ENCODE measurements at places on chromosomes 5 and 9.

DNA sequence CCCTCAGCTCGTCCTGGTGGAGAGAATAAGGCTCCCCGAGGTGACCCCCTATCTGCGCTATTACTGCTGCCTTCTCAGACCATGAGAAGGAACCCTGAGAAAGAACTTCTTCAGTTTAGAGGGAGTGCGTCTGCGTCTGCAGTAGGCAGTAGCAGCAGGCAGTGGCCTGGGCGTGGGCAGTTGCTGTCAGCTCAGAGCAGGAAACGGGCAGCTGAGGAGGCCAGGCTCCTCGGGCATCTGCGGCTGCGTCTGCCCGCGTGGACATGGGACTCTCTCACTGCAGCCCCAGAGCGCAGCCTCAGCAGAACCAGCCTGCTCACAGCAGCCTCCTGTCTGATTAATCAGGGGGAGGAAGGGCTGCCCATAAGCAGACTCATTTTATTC, 49.8 kb upstream of the FCN1 start:
- DNase-seq: no peak

GRCh38 chr5:137580030-137580429, 80.9 kb upstream of the SPOCK1 start:
- no peak for DNase-seq

GRCh38 chr9:75461183-75461582, 372.9 kb downstream of the OSTF1 start:
- no peak for DNase-seq

- no peak for DNase-seq
These were observed 79.6 kb downstream of the CSNK1A1 start for GRCh38 chr5:149471406-149472183.

- DNase-seq: no peak
These were observed 46.3 kb upstream of the TNFSF15 start for GRCh38 chr9:114852050-114852594.

- DNase-seq: no peak
These were observed 43.2 kb upstream of the FOXE1 start for GRCh38 chr9:97809666-97810344.

- no peak for DNase-seq
These were observed 133.4 kb downstream of the SUSD1 start for GRCh38 chr9:112041536-112042243.

DNA sequence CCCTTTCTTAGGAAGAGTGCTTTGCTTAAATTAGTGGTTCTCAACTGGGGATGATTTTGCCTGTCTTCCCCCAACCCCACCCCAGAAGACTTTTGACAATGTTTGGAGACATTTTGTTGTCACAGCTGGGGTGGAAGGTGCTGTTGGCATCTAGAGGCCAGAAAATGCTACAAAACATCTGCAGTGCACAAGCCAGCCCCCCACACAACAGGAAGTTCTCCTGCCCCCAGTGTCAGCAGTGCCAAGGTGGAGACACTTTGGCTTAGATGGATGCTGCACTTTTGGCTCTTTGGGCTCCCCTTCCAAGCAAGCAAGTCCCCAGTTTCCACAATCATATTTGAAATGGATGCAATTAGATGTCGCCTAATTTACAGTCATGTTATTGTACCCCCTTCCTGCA, 2.7 kb downstream of the HEMGN start:
- DNase-seq: no peak

- DNase-seq: no peak
These were observed 1.8 kb downstream of the ARRDC3 start for GRCh38 chr5:91381239-91381773.

DNA sequence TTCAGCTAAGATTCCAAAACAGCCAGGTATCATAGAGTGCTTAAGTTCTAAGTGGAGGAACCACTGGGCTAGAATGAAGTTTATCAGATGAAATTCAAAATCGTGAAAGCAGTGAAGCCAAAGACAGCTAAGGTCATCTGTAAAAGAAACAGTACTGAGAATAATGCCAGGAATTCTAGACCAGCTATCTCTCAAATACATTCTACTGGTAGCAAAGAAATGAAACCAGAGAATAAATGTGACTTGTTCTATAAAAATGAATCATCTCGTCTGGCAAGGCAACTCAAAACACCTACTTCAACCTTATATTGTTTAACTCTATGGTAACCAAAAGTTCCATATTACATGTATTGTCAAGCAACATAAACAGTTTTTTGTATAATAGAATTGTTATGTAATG, 51.3 kb upstream of the RGMB start:
- DNase-seq: no peak

DNA sequence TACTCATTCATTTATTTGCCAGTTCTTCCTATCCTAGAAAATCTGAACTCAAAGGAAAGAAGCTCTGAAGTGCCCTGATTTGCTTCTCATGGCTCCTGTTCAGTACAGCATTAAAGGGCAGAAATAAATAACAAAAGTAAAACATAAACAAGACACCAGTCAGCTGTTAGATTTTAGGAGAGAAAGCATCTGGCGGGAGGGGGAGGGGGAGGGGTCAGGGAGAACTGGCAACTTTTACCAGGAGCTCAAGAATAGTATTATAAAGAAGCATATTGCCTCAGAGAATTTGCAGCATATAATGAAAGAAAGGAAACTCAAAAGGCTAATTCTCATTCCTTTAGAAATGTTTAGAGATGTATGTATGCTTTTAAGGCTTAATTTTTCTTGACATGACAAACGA, 68.1 kb downstream of the SEMA6A start:
- DNase-seq: no peak

DNA sequence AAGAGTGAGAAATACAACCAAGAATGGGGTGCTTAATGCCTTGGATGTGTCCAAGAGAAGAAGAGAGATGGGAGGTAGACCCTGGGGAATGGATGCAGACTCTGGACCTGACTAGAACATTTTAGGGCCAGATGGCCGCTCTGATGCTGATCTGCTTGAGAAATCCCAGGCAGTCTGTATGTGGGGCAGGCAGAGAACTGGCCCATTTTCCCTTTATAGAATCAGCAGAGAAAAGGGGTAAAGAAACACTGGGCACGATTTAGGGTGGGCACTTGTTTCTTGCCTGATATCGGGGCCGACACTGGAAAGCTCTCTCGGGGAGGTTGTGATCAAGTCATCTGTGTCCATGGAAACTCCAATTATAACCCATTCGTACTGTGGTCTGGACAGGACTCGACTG, 118.5 kb upstream of the FSTL4 start:
- DNase-seq: no peak

DNA sequence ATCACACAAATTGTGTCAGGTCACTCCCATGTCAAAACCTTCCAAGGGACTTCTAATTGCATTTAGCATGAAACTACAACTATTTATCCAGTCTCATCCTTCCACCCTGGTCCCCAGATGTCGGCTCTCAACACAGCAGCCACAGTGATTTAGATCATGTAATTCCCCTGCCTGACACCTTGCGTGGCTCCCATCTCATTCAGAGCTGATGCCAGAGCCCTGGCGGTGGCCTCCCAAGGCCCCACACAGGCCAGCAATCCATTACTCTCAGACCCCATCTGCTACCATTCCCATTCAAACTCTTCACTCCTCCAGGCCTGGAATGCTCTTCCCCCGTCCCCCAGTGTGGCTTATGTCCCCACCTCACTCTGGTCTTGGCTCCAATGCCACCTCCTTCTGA, 2.4 kb downstream of the SLC35D2 start:
- DNase-seq: no peak

- DNase-seq: no peak
These were observed 49.2 kb downstream of the ITGA2 start for GRCh38 chr5:53038196-53038847.

Measured in CD4-positive, alpha-beta T cell treated with Interferon gamma for 1 hour (primary cell).